ENCODE measurements at places on chromosomes 7 and 10.

- no peak for DNase-seq
- H3K4me1 ChIP-seq = no peaks in the 10 kb centered on the region
- H3K4me3 ChIP-seq = no peak overlapping the region
- no peak overlapping the region for H3K27ac ChIP-seq
These were observed 38.6 kb upstream of the NPY start for GRCh38 chr7:24245362-24245761.

DNA sequence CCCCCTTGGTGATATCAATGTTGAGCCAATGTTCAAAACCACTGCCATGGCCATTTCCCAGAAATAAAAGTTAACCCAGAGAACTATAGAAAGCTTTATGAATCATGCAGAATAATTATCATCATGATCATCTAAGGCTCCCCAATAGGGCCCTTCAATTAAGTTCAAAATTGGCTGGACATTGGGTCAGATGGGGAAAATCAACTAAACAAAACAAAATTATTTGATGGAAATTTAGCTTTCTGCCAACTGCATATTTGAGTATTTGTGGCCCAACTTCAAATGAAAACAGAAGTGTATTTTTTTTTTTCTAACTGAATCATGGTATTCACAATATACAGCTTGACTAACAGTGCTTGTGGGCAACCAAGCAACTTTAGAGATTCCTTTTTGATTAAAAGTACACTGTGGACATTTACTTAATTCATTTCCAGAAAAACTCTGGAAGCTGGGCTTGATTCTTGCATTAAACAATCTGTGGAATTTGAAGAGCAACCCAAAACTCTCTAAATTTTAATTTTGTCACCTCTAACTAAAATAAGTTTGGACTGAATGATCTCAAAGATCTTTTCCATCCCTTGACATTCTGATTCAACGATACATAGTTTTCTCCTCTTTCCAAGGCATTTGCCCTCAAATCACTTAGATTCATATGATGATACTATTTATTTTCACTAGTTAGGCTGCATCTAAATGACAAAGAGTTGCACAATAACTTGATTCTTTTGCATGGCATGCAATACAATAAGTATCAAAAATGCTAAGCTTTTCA lies 203.2 kb downstream of the AHR start:
- DNase-seq = no peak
- H3K36me3 ChIP-seq = no peaks in the 10 kb centered on the region
- H3K27ac ChIP-seq = no peak overlapping the region

GRCh38 chr7:18041191-18041590 lies 13.5 kb upstream of the PRPS1L1 start:
- no peaks in the 10 kb centered on the region for H3K4me1 ChIP-seq
- no peak overlapping the region for H3K27ac ChIP-seq
- H3K36me3 ChIP-seq = no peaks in the 10 kb centered on the region
- no peak for DNase-seq
- no peak overlapping the region for H3K4me3 ChIP-seq

DNA sequence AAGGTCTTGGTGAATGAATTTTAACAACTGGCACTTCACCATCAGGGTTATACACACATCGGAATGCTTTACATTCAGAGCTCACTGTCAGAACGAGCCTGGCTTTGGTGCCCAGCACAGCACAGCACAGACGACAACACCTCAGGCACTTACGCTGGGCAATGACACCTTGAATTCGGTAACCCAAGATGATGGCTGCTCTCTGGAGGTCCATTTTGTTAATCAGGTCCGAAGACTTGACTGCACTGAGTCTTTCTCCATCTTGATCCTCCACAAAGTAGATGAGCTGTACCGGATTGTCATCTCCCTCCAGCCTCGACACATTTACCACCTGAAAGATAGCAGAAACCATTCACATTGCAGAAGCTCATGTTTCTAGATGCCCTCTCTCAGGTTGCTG lies 82.4 kb downstream of the KIAA1549 start:
- H3K27ac ChIP-seq = no peak overlapping the region
- H3K4me3 ChIP-seq = no peak overlapping the region
- H3K4me1 ChIP-seq = no peaks in the 10 kb centered on the region
- H3K27me3 ChIP-seq = no peaks in the 10 kb centered on the region
- H3K36me3 ChIP-seq = peaks cover 3% of the 10 kb centered on the region

DNA sequence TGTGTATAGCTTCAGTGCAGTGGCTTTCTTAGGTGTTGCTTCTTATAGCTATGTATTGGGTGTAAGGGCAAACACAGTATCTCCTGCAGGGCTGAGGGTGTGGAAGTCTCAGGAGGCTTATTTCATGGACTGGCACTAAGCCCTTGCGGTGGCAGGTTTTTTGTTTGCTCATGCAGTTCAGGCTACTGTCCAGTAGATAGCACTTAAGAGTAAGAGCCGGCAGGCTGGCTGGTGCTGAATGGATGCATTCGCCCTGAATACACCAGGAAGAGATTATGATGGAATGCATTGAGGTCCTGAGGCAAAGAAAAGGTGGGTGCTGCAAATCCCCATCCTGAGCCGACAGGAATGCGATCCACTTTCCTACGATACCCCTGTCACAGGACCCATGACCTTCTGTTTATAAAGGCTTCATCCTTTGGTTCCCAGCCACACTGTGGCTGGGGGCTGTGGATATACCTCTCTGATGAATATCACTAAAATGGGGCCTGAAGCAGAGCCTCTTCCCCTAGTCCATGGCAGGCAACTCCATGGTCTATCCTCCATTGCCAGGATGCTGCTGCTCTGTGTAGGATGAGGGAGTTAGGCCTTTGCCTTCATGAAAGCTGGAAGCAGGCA lies 44.9 kb downstream of the ANXA8 start:
- no peak overlapping the region for H3K27ac ChIP-seq
- no peaks in the 10 kb centered on the region for H3K27me3 ChIP-seq
- H3K4me3 ChIP-seq = no peak overlapping the region

DNA sequence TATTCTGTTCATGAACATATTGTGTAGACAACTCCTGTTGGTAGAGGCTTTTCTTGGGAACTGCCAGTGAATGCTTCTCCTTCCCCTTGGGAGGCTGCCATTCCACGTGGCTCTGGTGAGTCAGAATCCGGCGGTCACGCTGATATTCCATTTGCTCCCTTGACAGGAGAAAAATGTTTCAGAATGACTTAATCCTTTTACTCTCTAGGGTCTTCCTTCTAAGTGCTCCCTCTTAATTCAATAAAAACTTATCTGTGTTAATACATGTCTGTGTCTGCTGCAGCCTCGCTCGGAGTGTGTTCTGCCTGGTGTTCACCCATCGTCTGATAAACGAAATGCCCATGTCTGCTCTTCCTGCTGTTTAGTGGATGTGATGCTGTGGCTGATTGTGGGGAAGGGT lies 278.6 kb downstream of the ARHGAP12 start:
- H3K27ac ChIP-seq = no peak overlapping the region
- no peak for DNase-seq
- H3K36me3 ChIP-seq = no peaks in the 10 kb centered on the region

GRCh38 chr7:39367943-39368342 lies 198.3 kb upstream of the YAE1 start:
- H3K4me1 ChIP-seq = no peaks in the 10 kb centered on the region
- DNase-seq = no peak
- H3K27me3 ChIP-seq = no peaks in the 10 kb centered on the region
- no peaks in the 10 kb centered on the region for H3K36me3 ChIP-seq

GRCh38 chr10:77965294-77965693 lies 38.7 kb upstream of the DLG5 start:
- no peak overlapping the region for H3K4me3 ChIP-seq
- H3K4me1 ChIP-seq = no peaks in the 10 kb centered on the region
- DNase-seq = no peak

GRCh38 chr10:43282881-43283280 lies 16.0 kb upstream of the RASGEF1A start:
- no peaks in the 10 kb centered on the region for H3K27me3 ChIP-seq
- 0 out of 2 replicates have a peak, but pooled peaks cover 4% of the 10 kb centered on the region for H3K4me1 ChIP-seq
- no peak for DNase-seq
- no peak overlapping the region for H3K27ac ChIP-seq
- H3K4me3 ChIP-seq = no peak overlapping the region
- no peaks in the 10 kb centered on the region for H3K36me3 ChIP-seq

DNA sequence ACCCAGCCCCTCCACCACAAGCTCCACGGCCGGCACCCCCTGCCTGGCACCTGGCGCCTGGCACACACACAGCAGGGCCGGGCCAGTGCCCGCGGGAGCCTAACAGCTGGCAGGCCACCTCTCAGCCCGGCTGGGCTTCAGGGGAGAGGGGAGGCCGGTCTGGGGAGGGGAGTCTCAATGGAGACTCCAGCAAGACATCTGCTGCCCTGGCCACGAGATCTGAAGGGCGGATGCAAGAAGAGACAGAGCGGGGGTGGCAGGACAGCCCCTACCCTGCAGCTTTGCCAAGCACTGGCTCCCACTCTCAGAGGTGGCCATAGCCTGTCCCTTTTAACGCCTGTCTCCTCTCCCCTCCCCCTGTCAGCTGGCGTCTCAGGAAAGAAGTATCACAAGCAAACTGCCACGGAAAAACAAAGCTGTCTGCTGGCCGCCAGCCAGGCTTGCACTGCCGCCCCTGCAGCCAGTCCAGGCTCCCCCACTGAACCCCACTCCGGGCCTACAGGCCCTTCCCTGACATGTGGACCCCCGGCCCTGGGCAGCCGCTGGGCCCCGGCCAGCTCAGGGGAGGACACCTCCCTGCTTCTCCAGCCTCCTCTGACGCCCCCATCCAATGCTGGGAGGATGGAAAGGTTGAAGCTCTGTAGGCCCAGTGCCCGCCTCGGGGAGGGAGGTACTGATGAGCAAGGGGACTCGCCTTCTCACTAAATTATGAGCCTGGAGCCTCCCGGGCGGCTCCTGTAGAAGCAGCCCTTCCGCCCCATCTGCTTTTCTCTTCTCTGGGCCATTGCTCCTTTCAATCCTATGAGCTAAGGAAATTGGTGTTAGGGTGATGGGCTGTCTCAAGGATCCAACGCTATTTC lies 178.4 kb downstream of the ARHGAP12 start:
- DNase-seq = no peak
- no peak overlapping the region for H3K4me3 ChIP-seq
- H3K4me1 ChIP-seq = peaks cover 6% of the 10 kb centered on the region
- H3K27me3 ChIP-seq = no peaks in the 10 kb centered on the region
- H3K27ac ChIP-seq = no peak overlapping the region

- H3K4me1 ChIP-seq = 0 out of 2 replicates have a peak, but pooled peaks cover 1% of the 10 kb centered on the region
- DNase-seq = no peak
- no peak overlapping the region for H3K4me3 ChIP-seq
- no peaks in the 10 kb centered on the region for H3K27me3 ChIP-seq
- no peaks in the 10 kb centered on the region for H3K36me3 ChIP-seq
These were observed 216.3 kb downstream of the GFRA1 start for GRCh38 chr10:116056445-116057293.

DNA sequence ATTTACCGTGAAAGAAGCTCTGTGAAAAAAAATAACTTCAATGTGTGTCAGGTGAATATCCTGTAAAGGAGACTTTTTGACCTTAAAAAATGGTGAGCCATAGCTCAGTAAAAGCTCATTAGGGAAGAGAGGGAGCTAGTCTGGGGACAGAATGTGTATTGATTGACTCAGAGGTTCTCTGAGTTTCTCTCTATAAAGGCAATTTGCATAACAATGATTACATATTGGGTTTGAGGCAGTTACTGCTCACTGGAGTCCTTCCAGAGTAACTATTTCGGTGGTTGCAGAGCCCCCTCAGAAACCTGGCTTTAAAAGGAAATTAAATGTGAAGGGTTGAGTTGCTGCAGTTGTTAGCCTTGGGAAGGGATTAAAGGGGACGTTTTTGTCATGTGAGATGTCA lies 181.6 kb downstream of the GALNT17 start:
- H3K27ac ChIP-seq = no peak overlapping the region
- DNase-seq = no peak
- no peak overlapping the region for H3K4me3 ChIP-seq

DNA sequence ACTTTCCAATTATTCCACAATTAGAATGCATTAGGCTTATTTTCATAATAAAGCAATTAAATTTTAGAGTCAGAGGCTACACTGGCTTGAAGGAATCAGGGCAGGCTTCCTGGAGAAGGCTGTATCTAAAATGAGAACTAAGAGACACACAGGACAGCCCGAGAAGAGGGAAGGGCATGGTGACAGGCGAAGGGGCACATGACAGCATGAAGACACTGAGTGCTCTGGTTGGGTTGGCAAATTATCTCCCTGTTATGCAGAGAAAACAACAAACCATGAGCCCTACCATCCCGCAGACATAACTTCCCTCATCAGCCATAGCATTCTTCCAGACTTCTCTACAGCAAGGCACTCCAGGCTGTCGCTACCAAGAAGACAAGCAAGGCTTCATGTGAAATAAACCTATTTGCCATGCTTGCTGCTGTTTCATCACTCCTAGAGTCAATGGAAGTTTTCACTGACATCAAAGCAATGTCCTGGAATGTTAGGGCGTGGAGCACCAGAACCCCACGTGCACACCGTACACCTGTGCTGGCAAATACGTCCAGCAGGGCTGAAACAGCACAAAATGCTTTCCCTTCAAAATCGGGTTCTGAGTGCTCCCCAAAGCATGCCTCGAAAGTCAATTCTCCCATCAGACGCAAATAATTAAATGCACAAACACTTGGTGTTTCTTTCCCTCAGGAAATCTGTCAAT lies 21.3 kb downstream of the VOPP1 start:
- H3K27ac ChIP-seq = no peak overlapping the region
- H3K4me3 ChIP-seq = no peak overlapping the region
- no peaks in the 10 kb centered on the region for H3K27me3 ChIP-seq
- peaks cover 12% of the 10 kb centered on the region for H3K4me1 ChIP-seq

Measured in iPS DF 6.9 (cell line).